Activated T-helper 9 cell treated with anti-CD3 and anti-CD28 coated beads, Interleukin-2, amount 50 U/mL, for 16 hours (primary cell): ENCODE measurements at places on chromosomes 7 and 10.

- DNase-seq: no peak
Measured at GRCh38 chr10:80718024-80718423, 180.3 kb downstream of the SH2D4B start.

DNA sequence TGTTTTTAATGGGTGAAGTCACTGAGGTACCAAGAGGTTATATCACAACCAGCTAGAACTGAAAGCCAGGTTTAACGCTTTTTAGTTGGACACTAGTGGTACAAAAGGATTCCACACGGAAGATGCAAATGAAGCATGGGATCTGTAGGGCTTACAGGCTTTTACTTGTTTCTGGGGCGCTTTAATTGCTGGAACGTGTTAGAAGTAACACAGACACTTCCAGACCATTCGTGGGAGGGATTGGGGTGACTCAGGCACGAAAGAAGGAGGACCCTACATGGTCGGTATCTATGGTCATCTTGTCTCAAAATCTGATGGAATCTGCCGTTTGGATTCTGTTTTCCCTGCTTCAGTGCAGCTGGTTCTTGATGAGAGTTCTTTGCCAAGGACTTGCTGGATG, 1.0 kb downstream of the YKT6 start:
- no peak for DNase-seq

- no peak for DNase-seq
Measured at GRCh38 chr10:97012470-97012869, 173.3 kb downstream of the SLIT1 start.

- no peak for DNase-seq
Measured at GRCh38 chr7:151796091-151796870, 80.6 kb downstream of the PRKAG2 start.

GRCh38 chr7:137009404-137009803, 141.0 kb downstream of the CHRM2 start:
- no peak for DNase-seq

GRCh38 chr10:44168478-44168877, 216.4 kb downstream of the CXCL12 start:
- no peak for DNase-seq

- no peak for DNase-seq
Measured at GRCh38 chr7:132124575-132124974, 451.7 kb downstream of the PLXNA4 start.

DNA sequence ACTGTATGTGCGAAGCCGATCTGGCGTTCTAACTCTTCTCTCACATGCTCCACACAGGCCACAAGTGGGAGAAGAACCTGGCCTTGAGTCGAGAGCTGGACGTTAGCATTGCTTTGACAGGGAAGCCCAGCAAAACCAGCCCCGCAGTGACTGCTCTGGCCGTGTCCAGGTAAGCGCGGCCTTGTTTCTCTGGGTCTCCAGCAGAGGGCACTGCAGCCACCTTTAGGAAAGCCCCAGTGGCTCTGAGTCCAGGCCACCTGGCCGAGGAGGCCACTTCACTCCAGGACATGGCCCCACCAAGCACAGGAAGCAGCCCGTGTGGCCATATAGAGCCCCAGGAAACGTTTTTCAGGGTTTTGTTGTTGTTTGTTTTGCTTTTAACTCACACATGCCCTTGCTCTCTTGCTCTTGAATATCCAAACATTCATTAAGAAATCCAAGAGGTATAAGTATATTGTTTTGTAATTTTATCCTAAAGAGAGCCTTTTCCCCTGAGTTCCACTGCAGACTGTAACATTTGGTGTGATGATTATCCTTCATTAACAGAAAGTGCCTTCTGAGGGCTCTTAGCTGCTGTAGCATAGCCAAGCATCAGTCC, 41.8 kb upstream of the LRRC18 start:
- peak; percentile 8 for DNase-seq
